Activated CD4-positive, alpha-beta T cell treated with anti-CD3 and anti-CD28 coated beads, Interleukin-2, amount 50 U/mL, for 4 hours (primary cell): ENCODE measurements at places on chromosomes 12 and 14.

DNA sequence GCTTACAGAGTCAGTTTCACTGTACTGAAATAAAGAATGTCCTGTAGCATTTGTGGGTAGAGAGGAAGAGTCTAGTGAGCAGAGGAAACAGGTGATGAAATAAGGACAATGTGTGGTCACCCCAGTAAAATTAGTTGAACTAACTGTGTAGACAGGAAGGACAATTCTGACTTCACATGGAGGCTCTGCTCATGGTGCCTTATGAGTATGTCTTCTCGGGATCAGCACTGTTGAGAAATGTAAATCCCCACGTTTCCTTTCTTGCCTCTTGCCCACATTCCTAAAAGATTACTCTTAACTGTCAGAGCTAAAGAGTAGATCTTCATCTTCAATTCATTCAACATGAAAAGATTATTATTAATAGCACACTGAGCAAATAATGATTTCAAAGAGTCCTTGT is 113.2 kb upstream of the FLRT2 start:
- no peak for DNase-seq

DNA sequence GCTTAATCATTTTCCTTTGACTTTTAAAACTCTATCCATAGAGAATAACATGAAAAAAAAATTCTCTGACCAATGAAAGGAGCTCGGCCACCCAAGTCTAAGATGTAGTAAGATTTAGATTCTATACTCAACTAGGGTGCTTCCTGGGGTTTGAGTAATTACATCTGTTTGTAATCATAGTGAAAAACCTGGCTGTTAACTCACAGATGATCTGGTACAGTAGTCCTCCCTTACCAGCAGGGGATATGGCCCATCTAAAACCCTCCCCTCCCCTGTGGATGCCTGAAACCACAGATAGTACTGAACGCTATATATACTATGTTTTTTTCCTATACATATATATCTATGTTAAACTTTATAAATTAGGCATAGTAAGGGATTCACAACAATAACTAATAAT is 89.2 kb downstream of the DAAM1 start:
- DNase-seq = no peak

DNA sequence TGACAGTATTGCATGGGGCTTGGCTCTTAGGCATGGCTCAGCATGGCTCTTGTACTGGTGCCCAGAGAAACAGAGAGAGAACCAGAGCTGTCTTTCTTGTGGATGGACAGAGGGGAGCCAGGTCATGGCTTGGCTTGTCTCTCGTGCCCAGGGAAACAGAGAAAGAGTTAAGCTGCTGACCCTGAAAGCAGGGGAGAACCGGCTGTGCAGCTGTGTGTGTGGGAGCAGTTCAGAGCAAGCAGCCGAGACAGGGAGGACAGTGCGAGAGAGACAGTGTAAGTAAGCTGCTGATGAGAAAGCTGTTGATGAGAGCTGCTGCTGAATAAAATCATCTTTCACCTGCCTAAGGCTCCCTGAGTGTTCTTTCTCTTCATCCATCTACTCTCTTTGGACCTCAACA is 61.3 kb upstream of the DDHD1 start:
- DNase-seq = no peak

DNA sequence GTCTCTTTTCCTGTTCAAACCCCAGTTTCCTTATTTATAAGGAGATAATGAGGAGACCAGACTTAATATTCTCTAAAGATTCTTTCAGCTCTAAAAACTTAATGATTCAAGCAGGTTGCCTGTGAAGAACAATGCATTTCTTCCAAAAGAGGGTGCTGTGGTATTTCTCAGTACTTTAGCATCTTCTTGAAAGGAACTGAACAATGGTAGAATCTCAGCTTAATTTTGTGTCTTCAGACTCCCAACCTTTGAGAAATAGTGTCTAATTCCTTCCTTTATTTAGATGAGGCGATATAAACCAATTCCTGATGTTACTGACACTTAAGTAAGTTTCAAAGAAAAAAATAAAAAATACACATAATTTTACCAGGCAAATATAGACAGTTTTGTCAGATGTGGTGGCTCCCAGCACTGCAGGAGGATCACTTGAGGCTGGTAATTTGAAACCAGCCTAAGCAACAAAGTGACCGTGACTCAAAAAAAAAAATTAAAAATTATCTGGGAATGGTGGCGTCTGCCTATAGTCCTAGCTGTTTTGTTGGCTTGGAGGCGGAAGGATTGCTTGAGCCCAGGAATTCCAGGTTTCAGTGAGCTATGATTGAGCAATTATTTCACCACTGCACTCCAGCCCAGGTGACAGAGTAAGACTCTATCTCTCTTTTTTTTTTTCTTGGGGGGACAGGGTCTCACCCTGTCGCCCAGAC is 76.9 kb upstream of the PSMA6 start:
- no peak for DNase-seq

DNA sequence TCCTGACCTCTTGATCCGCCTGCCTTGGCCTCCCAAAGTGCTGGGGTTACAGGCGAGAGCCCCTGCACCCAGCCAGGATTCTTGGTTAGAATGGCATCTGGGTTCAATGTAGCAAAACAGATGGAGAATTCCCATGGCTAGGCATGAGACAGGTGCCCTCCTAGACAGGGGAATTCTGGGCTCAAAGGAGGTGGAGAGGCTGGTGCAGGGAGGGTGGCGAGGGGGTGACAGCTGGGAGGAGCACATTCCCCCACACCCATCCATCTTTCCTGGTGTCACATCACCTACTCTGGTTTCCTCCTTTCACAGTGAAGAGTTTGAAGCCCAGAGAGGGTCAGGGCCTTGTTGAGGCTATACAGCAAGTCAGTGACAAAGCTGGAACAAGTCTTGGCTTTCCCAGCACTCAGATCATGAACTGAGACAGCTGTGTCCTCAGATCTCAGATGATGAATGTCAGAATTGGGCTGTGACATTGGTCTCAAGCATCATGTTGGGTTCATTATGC is 2.8 kb downstream of the SERPINA1 start:
- DNase-seq = no peak

DNA sequence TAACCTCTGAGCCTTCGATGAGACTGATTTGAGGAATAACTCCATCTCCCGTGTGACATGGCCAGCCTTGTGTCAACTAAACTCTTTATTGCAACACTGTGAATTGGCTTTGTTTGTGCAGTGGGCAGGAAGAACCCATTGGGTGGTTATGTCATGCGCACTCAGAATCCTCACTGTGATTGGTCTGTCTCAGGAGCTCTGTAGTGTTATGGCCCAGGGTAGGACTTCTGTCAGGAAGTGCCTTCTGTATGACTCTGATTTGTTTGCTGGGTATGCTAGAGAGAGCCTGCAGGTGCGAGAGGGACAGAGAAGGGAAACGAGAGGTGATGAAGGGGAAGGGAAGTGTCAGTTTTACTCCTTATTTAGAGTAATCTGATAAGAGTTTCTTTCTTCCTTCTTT is 71.5 kb upstream of the DCD start:
- no peak for DNase-seq

- no peak for DNase-seq
Observed at GRCh38 chr12:462936-463705, 3.4 kb downstream of the B4GALNT3 start.

GRCh38 chr12:121579190-121579791 is 1.5 kb downstream of the KDM2B start:
- DNase-seq = peak; percentile 6

DNA sequence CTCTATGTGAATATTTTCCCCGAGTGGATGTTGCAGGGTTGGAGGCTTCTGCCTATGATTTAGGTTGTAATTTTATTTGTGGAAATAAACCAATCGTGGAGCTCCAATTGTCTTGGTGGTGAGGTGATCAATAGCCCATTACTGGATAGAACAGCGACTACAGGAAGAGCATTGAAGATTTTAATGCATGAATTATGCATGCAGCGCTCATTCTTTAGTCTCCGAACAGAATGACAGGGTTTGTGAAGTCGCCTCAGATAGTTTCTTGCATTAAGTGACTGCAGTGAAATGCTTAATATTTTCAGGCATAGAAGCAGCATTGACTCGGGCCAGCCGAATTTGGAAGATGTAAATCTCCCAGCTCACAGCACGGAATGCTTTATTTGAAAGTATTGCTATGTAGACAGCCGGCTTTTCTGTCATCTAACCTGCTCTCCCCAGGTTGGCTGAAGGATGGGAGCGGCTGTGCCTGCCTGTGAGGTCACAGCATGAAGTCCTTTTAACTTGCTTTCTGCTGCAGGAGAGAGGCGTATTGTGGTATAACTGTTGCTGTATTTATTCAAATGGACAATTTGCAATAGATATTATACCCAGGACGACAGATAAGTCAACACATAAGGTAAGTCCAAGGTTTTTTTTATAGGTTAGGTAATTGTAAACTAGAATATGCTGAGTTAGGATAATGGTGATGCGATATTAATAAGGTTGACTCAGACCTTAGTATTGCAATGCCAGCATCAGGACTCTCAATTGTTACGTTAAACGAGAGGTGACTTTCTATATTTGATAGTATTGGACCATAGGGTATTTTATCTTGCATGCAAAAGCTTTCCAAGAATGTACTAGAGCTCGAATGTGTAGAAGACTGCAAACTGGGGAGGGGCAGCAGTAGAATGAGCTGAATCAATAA is 135.7 kb downstream of the CNTN1 start:
- DNase-seq = no peak

DNA sequence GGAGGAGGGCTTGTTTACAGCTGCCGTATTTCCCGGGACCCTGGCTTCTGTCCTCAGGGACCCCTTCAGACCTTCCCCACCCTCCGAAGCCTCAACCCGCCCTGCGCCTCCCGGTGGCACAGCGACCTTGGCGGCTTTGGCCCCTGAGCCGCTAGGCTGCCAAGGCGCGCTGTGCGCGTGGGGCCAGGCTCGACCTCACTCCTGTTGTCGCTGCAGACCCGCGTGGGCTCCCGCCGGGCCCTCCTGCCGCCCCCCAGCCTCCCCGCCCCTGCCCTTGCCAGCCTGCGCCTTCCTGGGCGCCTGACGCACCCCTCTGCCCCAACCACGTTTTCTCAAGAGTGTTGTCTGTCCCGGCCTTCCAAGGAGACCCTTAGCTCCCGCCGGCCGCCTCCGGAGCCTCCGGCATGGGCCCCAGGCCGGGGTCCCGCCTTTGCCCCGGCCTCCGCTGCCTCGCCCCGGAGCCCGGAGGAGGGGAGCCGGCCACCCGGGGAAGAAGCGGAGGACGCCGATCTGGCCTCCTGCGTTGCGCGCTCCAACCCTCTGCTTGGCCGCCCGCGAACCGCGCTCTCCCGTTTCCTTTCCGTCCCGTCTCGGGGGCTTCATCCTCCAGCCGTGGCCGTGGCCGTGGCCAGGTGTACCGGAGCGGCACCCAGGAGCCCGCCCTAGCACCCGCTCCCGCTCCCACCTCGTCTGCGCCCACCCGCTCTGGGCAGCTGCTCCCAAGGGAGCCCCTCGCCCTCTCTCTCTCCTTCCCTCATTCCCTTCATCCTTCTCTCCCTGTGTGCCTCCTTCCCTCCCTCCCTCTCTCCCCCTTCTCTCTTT is 19.9 kb downstream of the PPP2R5C start:
- DNase-seq = peak; percentile 15
